Stimulated activated CD8-positive, alpha-beta memory T cell treated with anti-CD3 and anti-CD28 coated beads, Interleukin-7, amount 100 ng/mL, for 4 hours (primary cell): ENCODE measurements at places on chromosomes 6 and 20.

GRCh38 chr6:100258752-100259151, 206.0 kb downstream of the SIM1 start:
- no peak for DNase-seq

DNA sequence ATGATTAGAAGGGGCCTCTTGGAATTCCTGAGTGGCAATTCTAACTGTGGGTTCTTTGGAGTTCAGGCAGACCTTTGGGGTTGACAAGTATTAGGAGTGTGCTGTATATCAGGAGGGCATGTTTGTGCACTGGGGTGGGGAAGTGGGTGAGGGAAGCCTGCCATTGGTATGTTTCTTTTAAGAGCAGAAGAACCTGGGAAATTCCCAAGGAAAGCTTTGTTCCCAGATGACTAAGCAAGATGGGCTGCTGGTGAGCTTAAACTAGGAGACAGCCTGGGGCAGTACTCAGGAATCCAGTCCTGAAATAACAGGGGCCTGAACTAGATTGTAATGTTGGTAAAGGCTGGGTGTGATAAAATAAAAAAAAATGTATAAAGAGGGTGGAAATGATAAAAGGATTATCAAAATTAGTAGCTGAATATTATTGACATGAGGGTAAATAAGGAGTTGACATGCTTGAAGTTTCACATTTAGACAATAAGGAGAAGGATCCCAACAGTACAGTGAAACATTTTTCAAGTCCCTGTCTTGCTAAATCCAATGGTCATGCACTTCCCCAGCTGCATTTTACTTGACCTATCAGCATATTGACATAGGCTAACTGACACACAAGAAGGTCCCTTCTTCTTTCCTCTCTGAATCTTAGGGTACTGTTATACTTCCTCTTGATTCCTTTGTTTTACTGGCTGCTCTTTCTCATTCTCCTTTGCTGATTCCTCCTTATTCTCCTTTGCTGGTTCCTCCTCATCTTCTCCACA, 18.4 kb upstream of the IFNGR1 start:
- no peak for DNase-seq

DNA sequence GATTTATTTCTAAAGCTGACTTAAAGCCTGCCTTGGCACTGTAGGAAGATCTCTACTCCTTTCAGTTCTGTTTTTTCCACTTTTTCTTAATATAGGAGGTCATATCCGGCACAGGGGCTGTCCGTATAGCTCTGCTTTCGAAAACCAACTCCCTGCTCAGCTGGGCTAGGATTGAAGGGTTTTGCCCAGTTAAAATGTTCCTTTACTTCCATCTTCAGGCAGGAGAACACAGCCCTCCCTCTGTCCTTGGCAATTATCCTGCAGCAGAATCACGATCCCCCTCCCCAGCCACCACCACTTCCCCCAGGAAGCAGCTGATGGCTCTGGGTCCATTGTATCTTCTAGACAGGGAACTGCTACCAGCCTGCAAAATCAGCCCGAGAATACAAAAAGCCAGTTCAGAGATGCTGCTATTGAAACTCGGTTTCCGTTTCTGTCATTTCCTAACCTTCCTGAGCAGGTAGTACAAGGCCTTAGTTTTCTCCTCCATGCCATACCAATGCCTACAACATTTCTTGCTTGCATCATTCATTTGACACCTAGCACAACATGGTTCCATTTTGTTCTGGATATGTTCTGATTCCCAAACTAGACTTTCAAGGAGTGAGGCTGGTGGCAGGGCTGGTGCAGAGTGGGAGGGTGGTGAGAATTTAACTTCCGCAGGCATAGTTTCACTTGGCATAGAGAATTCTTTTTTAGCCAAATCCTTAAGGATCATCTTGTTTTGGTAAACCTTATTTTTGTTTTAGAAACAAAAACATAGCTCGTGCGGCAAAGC, 53.9 kb downstream of the FAM50B start:
- no peak for DNase-seq

GRCh38 chr6:16985513-16986284, 116.2 kb upstream of the STMND1 start:
- no peak for DNase-seq
